ENCODE measurements at places on chromosomes 13 and 19.

DNA sequence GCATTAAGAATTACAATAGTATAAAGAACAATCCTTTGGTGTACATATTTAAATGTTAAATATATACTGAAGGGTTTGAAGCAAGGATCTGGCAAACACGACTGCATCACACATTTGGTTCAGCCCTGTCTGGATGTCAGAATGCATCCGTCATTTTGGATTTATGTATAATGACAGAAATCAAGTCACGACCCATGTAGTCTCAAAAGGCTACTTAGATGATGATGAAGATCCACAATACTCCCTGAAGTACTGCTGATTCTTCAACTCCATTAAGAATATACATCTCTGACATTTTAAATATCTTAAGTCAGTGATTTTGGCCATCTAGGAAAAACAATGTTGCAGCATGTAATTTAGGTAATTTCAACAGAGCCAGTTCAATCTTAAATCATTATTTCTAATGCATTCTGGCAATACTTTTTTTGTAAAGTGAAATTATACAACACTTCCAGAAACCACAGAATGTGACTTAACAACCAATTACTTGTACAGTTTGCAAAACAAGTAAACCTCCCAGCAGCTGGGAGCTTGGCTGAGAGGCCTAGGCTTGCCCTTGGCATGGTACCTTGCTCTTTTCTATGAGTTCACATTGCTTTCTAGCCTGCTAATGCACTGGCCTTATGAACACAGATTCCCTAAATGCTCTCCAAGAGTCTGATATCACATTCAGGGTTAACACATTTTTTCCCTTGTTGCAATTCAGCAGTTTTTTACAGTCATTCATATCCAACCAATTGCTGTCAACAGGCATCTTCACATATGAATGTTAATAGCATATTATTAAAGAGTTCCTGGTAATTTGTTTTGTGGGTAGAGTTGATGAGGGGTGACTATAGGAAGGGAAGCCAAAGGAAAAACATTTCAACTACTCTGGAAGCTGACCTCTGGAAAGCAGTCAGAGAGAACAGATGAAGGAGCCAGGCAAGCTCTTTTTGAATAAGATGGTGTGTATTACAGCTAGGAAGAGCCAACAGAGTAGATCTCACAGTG is 175.2 kb downstream of the ENOX1 start:
- DNase-seq: no peak

DNA sequence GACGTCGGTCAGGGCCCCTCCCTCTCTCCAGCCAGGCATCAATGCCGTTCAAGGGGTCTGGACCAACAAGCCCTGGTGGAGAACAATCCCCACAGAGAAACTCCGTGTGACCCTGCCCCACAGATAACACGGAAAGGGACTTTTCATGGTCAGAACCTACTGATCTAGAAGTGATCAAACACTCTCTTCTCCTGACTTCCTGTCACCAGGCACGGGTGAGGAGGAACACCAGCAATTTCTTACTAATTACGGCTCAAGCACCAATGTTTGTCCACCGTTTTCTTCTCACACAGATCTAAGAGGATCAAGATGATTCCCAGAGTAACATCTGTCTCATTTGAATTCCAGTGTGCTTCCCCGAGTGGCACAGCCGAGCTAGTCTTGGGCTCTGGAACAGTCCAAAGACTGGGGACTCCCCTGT is 11.8 kb downstream of the RASA3 start:
- no peak for DNase-seq

DNA sequence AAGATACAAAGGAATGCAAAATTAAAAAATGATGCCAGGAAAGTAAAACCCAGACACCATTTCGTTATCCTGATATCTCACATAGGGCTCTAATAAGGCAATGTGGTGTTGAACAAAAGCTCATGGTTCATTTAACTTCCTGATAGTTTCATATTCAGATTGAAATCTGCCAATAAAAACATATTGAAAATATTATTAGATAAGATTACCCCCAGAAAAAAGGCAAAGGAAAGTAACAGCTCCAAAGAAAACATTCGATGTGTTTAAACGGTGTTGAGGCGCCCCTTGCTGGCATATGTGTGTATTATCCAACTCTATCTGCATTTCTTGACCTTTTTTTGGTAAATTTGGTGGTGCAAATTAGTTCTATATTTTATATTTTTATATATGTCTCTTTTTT is 75.9 kb downstream of the ESD start:
- DNase-seq: no peak

DNA sequence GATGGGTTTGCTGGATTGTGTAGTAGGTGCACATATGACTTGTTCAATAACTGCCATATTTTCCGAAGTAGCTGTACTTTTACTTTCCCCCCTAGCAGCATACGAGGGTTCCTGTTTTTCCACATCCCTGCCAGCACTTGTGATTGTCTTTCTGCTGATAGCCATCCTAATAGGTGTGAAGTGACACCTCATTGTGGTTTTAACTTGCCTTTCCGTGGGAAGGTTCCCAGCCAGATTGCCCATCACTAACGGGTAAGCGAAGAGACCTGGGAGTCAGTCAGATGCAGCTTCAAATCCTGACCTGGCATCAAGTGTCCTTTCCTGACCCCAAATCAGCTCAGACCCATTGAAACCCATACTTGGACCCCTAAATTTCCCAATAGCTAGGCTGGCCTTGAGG is 4.5 kb downstream of the CLPTM1 start:
- DNase-seq: no peak

GRCh38 chr13:111914241-111915103 is 152.5 kb upstream of the SOX1 start:
- DNase-seq: no peak

DNA sequence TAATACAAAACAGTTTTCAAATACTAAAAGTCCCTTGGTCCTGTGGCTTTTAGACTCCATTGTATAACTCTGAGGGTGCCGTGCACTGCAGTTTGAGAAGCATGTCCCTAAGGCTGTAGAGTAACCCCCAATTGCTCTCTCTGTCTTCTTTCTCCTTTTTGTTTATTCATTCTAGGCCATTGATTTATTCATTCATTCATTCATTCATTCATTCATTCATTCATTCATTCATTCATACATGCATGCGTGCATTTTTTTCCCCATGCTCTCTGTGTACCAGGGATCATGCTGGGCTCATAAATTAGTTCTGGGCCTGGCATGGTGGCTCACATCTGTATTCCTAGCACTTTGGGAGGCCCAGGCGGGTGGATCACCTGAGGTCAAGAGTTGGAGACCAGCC is 19.3 kb downstream of the PRR22 start:
- DNase-seq: no peak

DNA sequence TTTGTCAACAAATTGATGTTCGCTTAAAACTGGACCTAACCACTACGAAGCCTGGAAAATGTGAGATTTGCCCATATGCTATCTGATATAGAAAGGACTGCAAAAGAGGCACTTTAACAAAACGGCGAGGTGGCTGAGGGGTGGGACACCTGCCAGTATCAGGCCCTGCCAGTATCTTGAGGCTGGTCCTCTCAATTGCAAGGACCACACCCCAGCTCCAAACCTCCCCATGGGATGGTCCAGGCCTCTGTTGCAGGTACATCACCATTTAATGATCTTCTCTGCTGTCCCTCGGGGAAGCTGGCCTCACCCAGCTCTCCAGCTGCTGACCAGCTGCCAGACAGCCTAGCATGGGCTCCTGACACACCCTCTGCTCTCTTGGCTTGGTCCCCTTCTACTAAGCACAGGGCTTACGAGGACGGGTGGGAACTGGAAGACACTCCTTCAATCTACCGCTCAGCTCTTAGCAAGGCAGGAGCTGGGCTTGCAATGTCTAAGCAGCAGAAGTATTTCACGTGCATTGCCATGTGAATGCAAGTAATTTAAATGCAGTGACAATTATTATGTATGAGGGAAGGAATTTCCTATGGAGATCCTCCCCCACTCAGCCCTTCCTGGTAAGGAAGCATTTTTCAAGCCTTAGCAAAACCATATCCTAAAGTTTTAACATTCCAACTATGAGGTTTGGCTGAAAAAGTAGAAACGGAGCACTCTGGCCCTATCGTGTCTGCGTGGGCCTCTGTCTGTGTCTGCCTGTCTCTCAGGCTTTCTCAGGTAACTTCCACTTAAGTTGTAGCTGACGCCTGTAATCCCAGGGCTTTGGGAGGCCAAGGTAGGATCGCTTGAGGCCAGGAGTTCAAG is 63.9 kb downstream of the LATS2 start:
- DNase-seq: no peak

DNA sequence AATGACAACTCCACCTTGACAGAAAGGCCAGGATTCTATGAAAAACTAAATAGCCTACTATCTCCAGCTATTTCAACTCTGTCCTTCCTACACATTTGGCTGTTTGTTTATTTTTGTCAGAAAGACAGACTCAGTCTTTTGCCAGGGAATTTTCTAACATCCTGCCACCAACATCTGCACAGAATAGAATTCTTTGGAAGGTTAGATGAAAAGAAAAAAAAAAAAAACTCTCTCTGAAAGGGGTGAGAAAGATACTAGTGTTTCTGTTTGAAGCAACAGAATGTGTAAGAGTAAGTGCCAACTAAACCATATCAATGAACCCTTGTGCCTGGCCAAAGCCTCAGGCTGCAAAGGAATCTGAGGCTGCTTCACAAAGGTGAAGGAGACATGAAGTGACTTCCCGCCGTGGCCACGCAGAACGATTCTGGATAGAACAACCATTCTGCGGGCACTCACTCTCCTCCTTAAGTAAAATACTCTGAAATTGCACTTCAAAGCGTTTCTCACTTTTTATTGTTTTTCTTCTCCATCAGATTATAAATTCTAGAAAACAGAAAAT is 498.2 kb downstream of the IRS2 start:
- no peak for DNase-seq

- DNase-seq: no peak
Observed at GRCh38 chr19:17582613-17583012, 27.2 kb downstream of the COLGALT1 start.

GRCh38 chr19:29612801-29613595 is 6.9 kb downstream of the POP4 start:
- no peak for DNase-seq

GRCh38 chr19:41324921-41325639 is 15.1 kb downstream of the CCDC97 start:
- DNase-seq: no peak

DNA sequence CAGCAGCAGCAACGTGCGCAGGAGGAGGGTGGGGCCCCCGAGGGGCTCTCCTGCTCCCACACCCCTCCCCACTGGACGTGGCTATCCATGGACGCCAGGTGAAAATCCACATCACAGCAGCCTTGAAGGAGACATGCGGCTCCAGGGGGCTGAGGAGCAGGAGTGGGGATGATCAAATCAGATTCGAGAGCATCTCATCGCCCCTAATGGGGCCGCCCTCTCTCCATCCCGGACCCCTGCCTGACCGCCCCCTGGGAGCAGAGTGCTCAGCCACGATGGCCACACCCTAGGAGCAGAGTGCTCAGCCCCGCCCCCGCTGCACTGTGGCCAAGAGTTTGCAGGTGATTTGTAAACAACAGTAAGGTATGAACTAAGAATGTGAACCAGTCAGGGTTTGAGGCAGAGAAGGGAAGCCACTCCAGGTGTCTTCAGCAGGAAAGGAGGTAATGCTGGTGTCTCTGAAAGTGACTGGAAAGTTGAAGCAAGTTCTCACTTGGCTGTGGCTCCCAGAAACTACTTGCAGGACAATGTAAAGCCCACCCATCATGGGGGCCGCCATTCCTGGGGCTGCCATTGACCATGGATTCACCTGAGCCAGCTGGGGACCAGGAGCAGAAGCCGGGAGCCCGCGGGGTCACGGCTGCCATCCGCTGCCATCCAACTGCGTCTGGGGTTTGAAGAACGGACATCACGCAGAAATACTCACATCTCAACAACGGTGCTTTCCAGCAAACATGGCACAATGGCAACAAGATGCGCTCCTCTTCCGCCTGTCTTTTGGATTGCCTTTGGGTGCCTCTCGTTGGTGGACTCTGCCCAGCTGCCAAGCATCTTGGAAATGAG is 71.8 kb downstream of the SPACA7 start:
- no peak for DNase-seq

GRCh38 chr13:31431722-31432137 is 232.0 kb downstream of the B3GLCT start:
- DNase-seq: no peak

- DNase-seq: no peak
Observed at GRCh38 chr13:51004111-51004865, 94.7 kb downstream of the RNASEH2B start.

DNA sequence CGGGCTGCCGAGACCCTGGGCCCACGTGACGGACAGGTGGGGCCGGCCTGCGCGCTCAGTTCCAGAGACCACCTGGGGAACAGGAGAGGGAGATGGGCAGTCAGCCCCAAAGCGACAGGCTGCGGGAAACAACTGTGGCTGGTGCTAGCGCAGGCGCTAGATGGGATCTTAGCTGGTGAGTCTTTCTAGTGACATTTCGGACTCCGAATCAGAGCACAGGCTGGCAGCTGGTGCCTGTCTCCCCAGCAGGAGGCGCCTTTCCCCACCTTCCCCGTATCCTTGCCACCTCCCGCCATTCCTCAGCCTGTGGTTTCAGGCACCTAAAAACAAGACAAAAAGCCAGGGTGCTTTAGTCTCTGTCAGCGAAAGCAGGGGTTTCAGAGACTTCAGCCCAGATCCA is 19.4 kb upstream of the RANBP3 start:
- DNase-seq: no peak

DNA sequence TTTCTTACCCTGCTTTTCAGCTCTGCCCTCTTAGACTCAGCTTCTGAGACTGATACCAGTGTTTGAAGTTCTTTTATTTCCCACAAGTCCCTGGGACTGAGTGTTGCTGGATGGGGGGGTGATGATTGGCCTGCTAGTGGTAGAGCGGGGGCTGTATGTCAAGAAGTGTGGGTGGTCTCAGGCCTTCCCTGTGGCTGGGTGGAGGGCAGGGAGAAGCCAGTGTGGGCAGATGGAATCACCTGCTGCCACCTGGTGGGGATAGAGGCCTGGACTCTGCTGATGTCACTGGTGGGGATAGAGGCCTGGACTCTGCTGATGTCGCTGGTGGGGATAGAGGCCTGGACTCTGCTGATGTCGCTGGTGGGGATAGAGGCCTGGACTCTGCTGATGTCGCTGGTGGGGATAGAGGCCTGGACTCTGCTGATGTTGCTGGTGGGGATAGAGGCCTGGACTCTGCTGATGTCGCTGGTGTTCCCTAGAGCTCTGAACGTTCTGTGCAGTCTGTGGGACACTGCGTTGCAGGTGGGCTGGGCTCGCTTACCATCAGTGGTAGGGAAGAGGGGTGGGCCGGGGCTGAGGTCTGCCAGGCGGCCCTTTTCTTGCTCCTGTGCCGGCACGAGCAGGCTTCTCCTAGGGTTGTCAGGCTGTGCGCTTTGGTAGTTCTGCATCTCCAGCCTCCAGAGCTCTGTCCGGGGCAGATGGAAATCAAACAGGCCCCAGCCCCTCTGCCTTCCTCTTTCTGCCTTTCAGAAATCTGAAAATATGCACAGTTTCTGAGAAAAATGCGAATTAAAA is 101.3 kb downstream of the ARHGEF7 start:
- DNase-seq: no peak
